AG04450 (cell line): ENCODE measurements at places on chromosomes 1 and 21. TPM values are rescaled to one million over a fixed set of nuclear protein-coding genes. Genes with fewer than 3 reads are reported as not detected.

- DNase-seq = peak; percentile 79
These were observed 66.0 kb upstream of the SLC25A33 start for GRCh38 chr1:9473032-9473807.

- no peak for DNase-seq
These were observed 72.4 kb downstream of the ABCA4 start for GRCh38 chr1:94048413-94049164.

DNA sequence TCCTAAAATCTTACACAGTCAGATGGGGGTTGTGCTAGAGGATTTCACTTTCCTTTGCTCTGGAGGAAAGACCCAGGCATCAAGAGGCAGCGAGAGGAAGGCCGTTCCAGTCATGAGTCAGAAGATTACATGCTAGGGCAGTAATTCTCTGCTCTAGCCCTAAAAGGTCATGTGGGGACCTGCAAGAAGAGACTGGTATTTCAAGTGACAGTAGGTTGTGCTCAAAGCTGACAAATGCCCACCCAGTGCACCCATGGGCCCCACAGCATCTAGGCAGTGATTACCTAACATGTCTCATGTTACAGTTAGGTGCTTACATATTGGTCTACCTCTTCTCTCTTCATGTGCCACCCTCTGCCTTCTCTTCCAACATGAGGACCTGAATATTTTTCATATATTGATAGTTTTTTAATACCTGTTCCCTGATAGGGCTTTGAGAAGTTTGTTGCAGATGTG, 99.7 kb upstream of the BEND5 start:
- no peak for DNase-seq

- DNase-seq = no peak
These were observed 836 bp downstream of the OLFML3 start for GRCh38 chr1:113980110-113980509.

DNA sequence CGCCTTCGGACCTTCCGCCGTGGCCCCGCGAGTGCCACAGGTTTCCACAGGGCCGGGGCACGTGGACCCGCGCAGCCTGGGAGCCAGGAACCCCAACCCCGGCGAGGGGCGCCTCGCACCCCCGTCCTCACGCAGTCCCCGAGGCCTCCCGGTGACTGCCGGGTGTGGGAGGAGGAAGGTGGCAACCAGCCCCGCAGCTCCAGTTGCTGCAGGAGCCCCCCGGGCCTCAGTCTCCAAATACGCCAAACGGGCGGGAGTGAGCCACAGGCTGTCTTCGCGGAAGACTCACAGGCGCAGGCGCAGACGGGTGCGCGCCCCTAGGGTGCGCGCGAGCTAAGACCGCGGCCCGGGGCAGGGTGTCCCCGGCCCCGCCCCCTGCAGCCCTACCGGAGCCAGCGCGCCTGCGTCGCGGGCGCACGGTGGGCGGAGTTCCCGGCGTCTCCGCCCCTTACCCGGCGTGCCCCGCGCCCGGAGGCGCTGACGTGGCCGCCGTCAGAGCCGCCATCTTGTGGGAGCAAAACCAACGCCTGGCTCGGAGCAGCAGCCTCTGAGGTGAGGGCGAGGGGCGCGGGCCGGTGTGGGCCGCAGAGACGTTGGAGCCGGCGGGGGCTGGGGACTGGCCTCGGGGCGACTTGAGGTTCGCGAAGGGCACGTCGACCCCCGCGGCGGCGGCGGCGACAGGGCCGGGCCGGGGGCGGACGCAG, at the start of gene ARF1:
Gene ARF1 (plus strand): TSS at position 495 of the 704 bp plus-strand sequence. CDS start 14,407 bp downstream, outside the sequence.
- peak; percentile 83 for DNase-seq

GRCh38 chr21:21045518-21045917, 47.3 kb downstream of the NCAM2 start:
- no peak for DNase-seq

DNA sequence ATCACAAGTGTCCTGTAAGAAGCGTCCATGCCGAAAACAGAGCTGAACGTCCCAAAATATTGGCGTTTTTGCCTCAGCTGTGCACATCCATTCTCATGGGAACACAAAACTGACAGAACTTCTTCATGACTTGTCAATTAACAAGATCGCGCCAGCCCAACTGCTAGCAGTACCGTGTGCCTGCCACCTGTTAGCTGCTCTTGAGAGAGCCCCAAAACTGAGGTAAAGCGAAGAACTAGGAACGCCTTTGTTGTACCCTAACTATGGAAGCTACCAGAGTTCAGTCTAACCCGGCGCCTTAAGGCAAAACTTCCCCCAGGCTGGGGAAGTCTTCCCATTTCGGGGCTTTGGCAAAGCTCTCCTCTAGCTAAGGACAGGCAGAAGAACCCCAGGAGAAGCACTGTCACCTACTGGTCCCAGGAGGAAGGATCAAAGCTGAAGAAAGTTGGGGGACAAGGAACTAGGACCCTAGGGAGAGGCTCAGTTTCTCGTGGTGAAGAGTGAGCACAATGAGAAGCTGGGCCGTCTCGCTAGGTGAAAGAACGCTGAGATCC, 719 bp downstream of the EYA3 start:
- DNase-seq = no peak

DNA sequence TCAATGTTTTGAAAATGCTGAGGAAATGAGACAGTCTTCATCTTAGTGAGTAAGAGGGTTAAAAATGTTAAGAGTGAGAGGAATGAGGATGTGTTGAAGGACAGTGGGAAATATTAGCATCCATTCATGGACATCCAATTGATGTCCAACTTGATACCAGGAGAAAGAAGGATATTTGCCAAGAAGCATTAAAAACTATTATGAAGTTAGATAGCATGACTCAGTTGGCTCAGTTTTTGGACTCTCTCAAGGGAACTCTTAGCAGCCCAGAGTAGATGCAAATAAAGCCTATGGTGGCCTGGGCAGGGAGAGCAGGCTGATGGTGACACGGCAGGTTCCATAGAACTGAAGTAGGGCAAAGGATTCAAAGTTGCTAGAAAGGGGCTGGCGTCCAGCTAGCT, 171.0 kb downstream of the ZZZ3 start:
- peak; percentile 68 for DNase-seq

DNA sequence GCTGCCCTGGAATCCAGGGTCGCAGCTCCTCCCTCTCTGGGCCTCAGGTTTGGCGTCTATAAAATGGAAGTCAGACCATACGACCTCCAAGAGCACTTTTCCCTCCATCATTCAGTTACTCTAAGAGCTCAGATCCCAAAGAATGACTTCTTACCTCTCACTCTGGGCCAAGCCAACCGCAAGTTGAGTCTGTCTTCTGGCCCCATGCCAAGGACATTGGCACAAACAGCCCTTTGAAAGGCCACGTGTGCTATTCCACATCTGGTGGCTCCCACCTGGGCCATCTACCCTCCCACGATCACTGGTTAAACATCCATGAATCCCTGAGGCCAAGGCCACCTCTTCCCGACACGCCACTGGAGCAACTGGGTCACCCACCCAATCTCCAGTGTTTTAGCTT, 12.4 kb downstream of the SLC2A7 start:
- no peak for DNase-seq

GRCh38 chr1:61231795-61232194, 149.4 kb downstream of the NFIA start:
- DNase-seq = no peak

Gene RGL1
- 10.1 and 11.1 TPM in 2 replicates for polyA plus RNA-seq

DNA sequence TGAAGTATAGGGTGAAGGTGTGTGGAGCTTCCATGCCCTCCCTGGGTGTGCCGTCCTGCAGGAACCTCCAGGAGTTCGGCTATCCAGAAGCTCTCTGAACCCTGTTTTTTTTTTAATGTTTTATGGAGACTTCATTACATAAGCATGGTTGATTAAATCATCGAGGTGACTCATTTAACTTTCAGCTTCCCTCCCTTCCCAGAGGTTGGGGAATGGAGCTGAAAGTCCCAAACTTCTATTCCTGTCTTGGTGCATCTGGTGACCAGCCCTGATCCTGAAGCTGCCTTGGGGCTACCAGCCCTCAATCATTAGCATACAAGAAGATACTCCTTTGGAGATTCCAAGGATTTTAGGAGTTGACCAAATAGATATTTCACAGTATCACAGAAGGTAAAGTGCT, 9.5 kb downstream of the RRP15 start:
- DNase-seq = no peak

Gene NHLH1
- 0.19 and 0.35 TPM in 2 replicates for polyA plus RNA-seq

GRCh38 chr1:57124768-57125446, 159.1 kb upstream of the C8B start:
- no peak for DNase-seq

Gene CR1L
- polyA plus RNA-seq = not detected in 2 replicates

Gene S100A2
- polyA plus RNA-seq = 3.9 and 5.2 TPM in 2 replicates

- DNase-seq = no peak
These were observed 22.2 kb upstream of the ARHGEF16 start for GRCh38 chr1:3432306-3432705.

DNA sequence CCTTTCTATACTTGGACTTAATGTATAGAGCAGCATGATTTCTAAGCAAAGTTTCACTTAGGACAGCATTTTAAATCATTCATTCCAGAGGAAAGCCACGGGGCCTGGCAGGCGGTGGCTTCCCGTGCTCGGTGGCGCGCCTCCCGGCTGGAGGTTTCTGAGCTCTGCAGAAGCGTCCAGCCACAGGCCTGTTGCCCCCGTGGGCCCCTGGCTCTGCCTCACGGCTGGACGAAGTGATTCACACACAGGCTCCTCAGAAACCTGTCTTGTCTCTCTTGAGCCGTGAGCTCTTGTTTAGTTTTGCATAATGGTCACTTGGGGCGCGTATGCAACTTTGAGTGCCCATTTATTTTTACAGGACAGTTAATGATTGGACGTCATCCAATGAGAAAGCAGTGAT, 22.1 kb upstream of the DIP2A start:
- no peak for DNase-seq

- DNase-seq = no peak
These were observed 104.9 kb upstream of the IFFO2 start for GRCh38 chr1:19061343-19061742.

DNA sequence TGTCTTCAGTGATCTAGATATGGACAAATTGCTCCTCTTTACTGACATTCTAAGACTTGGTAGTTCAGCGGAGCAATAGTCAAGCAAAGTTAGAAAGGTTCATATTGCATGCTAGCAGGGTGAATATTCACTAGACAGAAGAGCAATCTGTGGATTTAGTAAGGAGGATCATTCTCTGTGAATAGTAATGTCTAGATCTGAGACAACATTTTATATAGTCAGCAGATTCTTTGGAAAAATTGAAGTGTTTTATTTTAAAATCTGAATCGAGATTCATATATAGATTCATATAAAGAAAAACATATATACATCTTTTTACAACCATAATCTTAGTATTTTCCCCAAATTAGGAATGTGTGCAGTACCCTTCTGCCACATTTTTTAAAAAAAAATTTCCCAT, 274.5 kb upstream of the BRINP3 start:
- DNase-seq = no peak

DNA sequence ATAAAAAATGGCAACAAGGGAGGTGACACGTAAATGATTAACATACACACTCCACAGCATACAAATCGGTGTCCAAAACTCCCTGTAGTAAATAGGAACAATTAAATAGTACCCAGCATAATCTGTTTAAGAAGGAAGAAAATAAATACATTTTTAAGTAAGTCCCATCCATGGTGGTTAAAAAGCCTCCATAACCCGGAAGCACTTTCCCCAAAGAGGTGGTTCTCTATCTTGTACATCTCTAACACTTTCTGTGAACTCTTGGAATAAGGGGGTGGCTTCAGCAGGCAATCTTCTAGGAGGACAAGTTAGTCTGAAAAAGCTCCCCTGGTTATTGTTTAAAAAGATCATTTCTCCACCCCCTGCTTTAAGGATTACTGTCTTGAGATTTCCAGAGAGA, 76.9 kb downstream of the PTPN14 start:
- no peak for DNase-seq

Gene OR6N1
- polyA plus RNA-seq = not detected in 2 replicates

Gene IVL
- polyA plus RNA-seq = not detected in 2 replicates

- DNase-seq = no peak
These were observed 343.2 kb downstream of the OLFM3 start for GRCh38 chr1:101653482-101653946.

GRCh38 chr1:94727846-94728715, 92.1 kb upstream of the SLC44A3 start:
- DNase-seq = peak; percentile 93

- DNase-seq = no peak
These were observed 17.4 kb upstream of the FASLG start for GRCh38 chr1:172641492-172641891.

Gene G0S2
- polyA plus RNA-seq = 3.5 and 4.7 TPM in 2 replicates

DNA sequence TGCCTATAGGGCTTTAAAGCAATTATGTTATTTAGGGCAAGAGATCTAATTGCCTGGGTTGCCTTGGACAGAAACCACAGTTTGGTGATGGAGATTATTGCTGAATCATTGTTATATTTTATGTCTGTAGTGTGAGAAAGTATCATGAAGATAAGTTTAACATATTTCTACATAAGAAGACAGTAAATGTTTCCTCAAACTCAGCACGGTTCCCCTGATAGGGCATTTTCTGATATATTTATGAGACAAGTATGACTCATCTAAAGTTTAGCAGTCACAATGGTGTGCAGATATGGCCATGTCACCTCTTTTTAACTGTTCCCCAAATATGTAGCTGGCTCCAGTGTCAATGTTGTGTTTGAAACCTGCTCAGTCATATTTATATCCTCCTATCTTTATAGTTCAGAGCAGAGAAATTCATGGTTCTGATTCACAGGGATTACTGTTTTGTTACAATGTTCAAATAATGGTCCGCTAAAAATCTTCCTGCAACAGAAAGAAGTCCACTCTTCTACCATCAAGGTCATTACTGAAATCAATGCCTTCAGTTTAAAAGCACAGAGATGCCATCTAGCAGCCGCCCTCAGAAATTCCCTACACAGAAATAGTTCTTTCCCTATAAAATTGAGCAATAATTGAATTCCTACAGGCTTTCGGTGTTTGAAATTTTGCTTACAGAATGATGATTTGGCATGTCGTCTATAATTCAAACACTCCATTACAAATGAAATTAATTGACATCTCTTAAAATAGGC, 3.7 kb downstream of the OLFM3 start:
- no peak for DNase-seq

- DNase-seq = no peak
These were observed 37.4 kb upstream of the SRRM1 start for GRCh38 chr1:24605534-24606295.

Gene RSBN1
- polyA plus RNA-seq = 6.3 and 12.2 TPM in 2 replicates

DNA sequence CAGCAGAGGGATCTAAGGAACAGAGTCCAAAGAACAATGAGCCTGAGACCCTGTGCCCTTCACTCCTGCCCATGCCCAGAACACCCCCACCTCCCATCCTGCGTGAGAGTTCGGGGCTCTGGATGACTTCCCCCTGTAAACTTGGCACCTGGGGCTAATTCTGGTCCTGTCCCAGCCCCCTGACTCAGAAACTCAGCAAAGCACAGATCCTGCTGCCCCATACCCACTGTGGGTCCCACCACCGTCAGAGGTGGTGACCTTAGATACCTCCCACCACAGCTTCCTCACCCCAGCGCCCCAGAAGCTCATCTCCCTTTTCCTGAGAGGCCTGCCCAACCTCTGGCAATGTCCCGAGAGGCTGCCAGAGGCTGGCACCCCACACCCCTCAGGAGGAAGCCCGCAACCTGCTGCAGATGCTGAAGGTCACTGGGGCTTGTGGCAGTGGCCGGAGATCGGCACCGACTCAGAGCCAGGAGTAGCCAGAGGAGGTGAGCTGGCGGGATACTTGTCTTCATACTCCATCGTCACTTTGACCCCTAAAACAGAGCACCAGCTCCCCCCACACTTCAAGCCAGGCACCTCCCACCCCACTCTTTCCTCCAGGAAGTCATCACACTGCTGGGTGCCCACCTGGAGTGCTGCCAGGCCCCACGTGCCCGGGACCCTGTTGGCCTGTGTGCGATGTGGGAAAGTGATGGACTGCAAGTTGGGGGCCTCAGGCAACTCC, 111.6 kb upstream of the IFFO2 start:
- DNase-seq = no peak

GRCh38 chr1:67716800-67717199, 31.8 kb downstream of the GADD45A start:
- no peak for DNase-seq
